ENCODE measurements at places on chromosomes 6 and 20.

- DNase-seq: no peak
These were observed 30.8 kb downstream of the LAMA5 start for GRCh38 chr20:62336329-62336728.

- DNase-seq: no peak
These were observed 40.6 kb downstream of the CTNNBL1 start for GRCh38 chr20:37734228-37734985.

DNA sequence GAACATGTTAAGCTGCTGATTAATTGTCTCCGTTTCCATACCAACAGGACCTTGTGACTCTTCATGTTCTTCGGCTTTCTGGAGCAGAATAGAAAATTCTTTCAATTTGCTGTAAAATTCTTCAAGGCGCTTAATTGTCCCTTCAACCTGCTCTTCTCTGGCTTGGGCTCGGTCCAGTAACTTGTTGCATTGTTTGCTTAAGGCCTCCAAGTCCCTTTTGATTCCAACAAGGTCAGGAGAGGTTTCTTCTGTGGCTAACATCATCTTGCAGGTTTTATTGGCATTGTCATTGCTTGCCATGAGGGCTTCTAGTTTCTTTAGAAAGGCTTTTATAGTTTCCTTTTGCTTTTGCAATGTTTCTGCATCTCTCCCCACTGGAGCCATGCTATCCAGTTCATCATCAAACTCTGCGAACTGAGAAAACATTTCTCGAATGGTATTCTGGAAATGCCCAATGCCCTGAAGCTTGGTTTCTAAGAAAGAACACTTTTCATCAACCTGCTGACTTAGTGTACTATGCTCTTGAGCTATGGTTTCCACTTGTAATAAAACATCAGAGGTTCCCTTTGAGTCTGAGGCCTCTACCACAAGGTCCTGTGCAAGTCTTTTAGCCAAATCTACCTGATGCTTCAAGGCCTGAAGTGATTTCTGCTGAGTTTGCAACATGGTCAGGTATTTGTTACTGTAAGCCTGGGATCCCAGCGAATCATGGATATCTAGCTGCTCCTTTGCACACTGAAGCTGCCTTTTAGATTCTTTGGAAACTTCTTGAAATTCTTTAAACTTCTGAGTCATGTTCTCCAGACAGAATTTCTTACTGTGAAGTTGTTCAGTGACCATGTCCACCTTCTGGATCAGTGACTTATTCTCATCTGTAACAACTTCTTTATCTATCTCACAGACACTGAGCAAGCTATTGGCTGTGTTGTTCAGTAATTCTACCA, 90.2 kb downstream of the DST start:
- DNase-seq: no peak

DNA sequence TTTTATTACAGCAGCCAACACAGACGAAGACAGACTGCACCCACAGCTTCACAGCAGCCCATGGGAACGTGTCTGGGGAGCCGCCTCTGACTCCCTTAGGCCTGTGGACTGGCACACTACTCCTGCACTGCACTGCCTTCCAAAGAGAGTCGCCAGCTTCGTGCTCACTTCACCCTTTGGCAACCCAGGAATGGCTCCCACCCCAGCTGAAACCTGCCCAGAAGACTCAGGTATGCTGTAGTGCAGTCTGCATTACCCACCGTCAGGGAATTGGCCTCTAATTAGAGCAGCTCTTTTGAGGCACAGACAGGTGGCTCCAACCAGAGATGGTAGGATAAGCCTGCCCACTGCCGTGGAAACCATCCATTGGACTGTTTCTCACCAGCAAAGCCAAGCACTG, 39.9 kb upstream of the FRMD1 start:
- DNase-seq: no peak

GRCh38 chr20:17950670-17951069, 17.9 kb downstream of the SNX5 start:
- no peak for DNase-seq

DNA sequence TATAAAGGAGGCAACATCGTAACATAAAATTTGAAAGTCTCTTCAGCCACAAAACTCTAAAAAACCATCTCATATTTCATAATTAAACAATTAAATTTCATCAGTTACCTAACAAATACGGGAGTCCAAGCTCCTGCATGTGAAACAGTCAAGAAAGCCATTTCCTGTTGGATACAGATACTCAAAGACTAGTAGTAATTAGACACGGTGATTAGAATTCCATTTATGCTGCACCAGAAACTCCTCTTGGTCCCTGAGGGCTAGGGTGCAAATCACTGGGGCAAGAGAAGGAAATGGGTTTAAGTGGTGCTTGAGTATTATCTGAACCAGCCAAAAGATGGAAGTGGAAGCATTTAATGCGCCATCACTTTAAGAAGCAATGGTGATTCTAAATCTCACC, 27.4 kb downstream of the TRAM2 start:
- no peak for DNase-seq

- DNase-seq: no peak
These were observed 31.9 kb upstream of the PRELID3B start for GRCh38 chr20:59074456-59074855.

DNA sequence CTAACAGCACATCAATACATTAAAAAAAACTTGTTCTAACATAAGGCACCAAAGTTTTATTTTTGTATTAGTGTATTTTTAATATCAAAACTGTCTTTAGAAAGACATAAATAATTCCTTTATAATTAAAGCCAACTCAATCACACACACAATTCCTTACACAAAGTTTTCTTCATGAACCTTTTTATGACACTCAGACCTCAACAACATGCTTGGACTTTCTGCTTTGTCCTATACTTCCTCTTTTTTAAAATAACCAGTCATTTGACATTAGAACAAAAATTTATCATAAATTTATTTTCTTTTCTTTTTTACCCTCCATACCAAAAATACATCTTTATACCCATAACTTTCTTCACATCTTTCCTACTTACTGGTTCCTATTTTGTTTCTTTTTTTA, 292.0 kb upstream of the ARID1B start:
- DNase-seq: no peak

DNA sequence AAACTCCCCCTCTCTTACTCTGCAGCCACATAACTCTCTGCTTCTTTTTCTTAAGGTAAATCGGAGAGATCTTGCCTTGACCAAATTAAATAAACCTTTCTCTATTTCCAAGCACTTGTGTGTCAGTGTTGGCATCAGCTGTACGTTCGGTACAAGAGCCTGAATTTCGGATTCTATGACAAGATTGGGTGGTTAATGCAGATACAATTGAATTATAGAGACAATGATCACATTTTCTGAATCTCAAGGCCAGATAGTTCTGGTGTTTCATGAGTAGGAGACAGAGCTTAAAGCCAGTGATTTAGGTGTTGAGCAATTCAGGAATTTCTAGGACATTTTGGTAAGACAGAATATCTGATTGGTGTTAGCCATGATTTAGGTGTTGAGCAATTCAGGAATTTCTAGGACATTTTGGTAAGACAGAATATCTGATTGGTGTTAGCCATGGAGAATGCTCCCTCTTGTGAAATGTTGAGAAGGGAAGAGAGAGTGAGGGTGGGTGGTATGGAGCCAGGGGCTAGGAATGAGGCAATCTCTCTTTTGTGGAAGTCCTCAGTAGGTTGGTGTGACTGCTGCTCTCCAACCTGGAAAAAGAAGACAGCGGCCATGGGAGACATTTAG, 5.1 kb downstream of the SPINT3 start:
- no peak for DNase-seq

- DNase-seq: peak; percentile 100
These were observed 48.9 kb upstream of the TNFRSF21 start for GRCh38 chr6:47358440-47359225.

GRCh38 chr6:104653781-104654180, 205.9 kb downstream of the HACE1 start:
- no peak for DNase-seq

DNA sequence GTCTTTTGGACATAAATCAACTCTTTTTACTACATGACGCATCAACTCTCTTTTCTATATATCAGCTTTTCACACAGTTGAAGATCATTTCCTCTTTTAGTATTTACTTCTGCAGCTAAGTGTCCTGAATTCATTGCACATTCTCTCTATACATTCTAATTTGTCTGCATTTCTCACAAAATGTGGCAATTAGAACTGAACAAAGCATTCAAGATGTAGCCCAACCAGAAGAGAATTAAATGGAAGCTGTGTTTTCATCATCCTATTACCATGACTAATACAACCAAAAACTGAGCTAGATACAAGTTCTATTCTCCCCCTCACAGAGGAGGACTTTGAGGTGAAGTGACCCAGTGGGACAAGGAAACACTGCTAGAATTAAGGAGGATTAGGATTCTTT, 86.9 kb downstream of the PLCG1 start:
- no peak for DNase-seq

DNA sequence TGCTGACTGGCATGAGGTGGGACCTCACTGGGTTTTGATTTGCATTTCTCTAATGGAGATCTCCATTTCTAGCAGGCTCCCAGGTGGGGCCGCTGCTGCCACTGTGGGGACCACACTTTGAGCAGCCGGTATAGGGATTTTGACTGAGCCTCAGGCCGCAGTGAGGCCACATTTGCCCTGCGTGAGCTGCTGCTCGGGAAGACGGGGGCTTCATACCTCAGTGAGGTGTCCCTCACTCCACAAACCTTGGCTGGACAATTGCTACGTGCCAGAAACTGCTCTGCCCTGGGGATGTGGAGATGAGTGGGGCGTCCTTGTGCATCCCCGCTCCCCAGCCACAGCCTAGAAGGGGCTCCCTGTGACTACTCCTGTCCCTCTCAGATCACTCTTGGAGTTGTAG, 134.3 kb downstream of the ANKRD60 start:
- no peak for DNase-seq

DNA sequence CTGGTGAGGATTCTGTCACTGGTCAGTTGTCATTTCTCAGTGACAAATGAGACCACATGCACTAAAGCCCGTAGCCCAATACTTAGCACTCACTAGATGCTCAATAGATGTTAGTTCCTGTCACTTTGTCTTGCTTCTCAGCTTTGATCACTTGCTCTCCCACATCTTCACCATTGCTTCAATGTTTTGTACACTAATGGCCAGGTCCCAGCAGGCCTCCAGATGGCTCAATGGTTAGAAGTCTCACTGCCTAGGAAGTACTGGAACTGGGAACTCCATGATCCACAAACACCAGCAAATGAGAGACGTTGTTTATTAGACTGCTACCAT, 502.8 kb upstream of the JARID2 start:
- DNase-seq: no peak

- no peak for DNase-seq
These were observed 54.4 kb downstream of the DTNBP1 start for GRCh38 chr6:15608396-15608795.

DNA sequence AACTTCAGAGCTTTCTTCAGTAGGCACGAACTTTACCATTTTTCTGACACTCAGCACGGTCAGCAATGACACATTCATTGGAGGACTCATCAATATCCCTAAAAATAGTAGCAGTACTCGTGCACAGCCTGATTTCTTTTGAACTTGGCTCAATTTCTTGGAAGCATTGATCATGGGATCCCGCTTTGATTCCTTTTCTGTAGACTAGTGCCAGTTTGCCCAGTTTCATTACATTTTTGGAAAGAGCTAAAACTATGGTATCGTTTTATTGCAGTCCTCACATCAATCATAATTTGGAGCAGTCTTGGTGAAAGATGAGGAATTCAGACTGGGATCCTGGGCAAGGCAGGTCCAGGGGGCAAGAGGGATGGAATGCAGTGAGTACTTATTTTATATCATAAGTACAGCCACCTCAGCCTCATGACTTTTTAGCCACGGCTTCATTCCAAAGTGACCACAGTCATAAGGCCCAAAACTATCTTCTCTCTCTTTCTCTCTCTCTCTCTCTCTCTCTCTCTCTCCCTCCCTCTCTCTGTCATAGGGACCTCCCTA, 170.9 kb upstream of the AKAP12 start:
- DNase-seq: no peak

- DNase-seq: no peak
These were observed 53.6 kb downstream of the PYGB start for GRCh38 chr20:25301357-25301920.

DNA sequence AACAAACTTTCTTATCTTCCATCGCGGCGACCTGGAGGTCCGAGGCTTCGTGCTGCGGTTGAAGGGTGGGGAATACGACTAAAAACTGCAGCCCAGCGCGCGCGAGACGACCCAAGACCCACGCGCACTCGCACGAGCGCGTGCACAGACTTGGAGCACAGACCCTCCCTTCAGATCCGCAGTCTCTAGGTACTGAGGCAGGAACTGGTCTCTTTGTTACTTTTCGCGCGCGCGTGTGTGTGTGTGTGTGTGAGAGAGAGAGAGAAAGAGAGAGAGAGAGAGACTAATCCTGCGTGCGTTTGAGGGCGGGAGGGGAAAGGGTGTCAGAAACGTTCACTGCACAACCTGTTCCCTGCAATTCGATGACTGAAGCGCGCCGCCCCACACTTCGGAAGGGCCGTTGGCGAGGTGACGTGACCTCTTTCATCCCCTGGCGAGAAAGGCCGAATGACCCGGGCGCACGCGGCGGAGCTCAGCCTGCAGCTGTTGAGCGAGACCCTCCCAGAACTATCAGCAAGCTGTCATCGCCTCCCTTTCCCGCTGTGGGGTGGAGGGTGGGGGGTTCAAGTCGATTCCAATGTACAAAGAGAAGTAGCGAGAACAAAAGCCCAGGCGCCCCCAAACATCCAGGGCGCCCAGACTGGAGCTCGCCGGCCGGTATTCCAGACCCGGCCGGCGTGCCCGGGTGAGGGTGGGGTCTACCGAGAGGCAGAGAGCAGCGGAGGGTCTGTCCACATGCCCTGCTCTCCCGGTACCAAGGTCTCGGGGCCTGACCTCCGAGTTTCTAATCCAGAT, 1.5 kb upstream of the TUBB2B start:
- peak; percentile 49 for DNase-seq

- no peak for DNase-seq
These were observed 596.1 kb downstream of the QKI start for GRCh38 chr6:164010441-164011103.

DNA sequence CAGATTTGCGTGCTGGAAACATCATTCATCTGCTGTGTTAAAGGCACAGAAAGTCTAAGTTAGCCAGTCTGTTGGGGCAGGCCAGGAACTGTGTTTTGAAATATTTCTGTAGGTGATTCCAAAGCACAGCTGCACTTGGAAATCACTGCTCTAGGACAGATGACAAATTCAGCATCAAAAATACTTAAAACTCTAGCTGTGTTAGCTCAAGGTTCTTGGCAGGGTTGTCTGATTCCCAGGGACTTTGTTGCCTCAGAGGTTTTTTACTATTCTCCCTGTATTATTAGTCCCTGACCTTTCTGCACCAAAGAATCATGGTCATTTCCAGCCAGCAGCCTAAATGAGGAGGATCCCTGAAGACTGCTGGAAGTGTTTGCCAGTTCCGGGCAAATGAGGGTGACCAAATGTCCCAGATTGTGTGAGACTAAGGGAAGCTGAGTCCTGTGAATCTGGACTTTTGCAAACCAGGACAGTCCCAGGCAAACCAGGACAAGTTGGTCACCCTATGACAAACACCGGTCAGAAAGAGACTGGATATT, 84.3 kb upstream of the TMEM30A start:
- no peak for DNase-seq

- no peak for DNase-seq
These were observed 154.9 kb downstream of the ESR1 start for GRCh38 chr6:151962246-151962846.

GRCh38 chr6:84773431-84774156, 9.2 kb upstream of the TBX18 start:
- peak; percentile 72 for DNase-seq

Measured in SHP77 treated with DMSO at 0.1 percent for 48 hours (cell line).